ENCODE measurements at places on chromosomes 4 and X.
A peak's percentile ranks its signal among the peaks of the same experiment; 100 is the strongest.

- no peak for DNase-seq
Observed at GRCh38 chr4:24370421-24370820, 213.9 kb downstream of the DHX15 start.

GRCh38 chr4:47577779-47578553, 92.9 kb downstream of the ATP10D start:
- DNase-seq, result no peak

DNA sequence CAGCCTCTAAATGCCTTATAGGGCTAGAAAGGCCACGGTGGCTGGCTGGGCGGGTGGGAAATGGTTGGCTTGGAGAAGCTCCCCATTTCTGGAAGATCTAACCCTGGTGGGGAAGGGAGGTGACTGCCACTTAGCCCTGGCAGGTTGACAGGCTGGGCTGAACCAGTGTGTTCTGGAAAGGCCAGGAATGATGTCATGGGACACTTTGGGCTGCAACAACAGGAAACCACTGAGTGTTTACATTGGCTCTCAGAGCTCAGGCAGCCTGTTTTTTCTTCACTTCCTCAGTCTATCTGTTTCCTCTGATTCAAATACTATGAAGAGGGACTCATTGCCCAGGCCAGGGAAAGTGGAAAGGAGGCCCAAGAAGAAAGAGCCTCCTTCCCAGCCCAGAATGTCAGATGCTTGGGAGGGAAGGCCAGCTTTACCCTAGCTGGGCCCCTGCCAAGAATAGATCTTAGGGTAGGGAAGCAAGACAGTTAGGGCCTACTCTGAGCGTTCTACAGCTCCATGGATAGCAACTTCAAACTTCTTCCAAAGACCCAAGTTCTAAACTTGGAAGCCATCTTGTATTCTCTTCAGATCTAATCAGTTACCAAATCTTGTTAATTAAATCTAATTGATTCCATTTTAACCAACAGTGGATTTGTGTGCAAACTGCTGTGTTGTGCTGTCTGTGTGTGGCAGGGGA, 65.8 kb upstream of the MSN start:
- no peak for DNase-seq

- no peak for DNase-seq
Observed at GRCh38 chrX:9635368-9635767, 130.3 kb downstream of the GPR143 start.

GRCh38 chr4:153566631-153567150, 100.5 kb downstream of the TMEM131L start:
- DNase-seq, result no peak

- no peak for DNase-seq
Observed at GRCh38 chr4:63430105-63430504, 979.1 kb downstream of the TECRL start.

DNA sequence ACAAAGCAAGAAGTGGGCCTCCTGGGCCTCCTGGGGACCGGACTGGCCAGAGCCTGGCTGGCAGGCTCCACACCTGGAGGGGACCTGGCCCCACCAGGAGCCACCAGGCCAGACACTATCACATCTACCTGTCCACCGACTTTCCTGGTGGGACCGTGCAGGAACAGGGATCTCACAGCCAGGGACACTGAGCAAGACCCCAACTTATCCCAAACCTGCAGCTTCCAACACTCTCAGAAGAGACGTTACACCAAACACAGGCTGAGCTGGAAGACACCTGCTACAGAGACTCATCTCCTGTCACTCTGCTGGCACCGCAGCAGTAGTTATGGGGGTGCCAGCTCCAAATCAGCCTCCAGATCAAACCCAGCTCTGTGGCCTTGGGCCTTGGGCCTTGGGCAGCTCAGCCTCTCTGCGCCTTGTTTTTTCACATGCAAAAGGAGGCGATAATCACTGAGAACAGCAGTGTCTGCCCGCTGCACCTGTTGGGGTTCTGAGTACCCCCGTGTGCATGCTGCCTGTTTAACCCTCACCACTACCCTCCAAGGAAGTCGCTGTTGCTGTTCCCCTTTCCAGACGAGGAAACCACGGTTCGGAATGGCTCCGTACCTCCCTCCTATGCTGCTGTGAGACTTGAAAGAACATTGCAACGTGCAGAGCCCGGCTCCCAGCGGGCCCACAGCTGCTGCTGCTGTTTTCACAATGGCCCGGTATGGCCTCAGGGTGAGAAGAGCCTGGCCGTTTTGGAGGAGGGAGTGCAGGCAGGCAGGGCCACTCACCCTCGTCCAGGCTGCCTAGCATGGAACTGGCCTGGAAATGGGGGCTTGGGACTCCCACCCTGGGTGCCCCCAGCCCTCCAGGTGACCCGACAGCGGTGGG, 69.6 kb downstream of the ADRA2C start:
- no peak for DNase-seq

GRCh38 chrX:15883540-15883863, 28.9 kb upstream of the AP1S2 start:
- no peak for DNase-seq

GRCh38 chrX:57643698-57644097, 36.4 kb downstream of the NLRP2B start:
- no peak for DNase-seq

DNA sequence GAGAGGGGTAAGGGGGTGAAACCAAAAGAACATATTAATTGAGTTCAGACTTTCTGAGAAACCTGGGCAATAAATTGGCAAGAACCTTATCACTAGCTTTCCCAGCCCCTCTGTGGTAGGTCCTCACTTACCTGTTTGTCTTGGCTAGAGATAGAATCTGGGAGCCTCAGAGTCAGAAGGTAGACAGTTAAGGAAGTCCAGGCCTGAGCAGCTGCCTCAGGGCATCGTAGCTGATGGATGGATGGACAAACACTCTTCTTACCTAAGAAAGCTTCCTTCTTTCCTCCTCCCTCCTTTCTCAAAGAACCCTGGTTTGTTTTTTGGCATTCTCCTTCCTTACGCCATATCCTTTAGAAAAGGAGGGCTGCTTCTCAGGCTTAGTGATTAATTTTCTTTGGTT, 24.4 kb downstream of the FRAS1 start:
- DNase-seq, result no peak

DNA sequence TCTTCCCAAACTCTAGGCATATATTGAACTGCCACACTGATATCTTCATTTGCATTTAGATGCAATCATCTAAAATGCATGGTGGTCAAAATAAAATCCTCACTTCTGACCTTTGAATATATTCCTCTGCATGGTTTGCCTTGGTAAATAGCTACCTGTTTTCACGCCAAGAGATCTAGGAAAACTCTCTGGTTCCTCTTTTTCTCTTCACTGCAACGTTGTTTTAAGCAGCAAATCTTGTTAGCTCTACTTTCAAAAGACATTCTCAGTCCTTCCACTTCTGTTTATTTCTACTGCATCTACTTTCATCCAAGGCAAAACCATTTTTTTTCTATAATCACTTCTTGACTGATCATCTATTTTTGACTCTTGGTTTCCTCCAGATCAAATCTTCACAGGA, 1001.6 kb upstream of the GRID2 start:
- DNase-seq, result no peak

DNA sequence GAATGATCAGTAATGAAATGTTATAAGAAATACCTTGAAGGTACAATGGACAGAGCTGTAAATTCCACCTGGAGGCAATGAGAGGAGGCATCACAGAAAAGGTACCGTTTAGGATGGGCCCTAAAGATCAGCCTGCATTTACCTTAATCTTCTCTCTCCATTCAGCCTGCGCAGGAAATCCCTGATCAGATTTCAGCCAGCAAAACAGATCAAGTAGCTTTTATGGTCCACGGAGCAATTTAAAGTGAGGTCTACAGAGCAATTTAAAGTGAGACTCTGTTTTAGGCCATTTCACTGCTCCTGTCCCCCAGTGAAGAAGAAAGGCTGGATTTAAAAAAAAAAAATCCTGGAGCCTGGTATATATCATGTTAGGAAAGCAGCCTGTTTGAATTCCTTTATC, 195.1 kb upstream of the VCX start:
- DNase-seq, result no peak

- DNase-seq, result no peak
Observed at GRCh38 chr4:76963131-76963750, 13.7 kb downstream of the SEPTIN11 start.

GRCh38 chr4:87030755-87031441, 96.1 kb downstream of the AFF1 start:
- no peak for DNase-seq

DNA sequence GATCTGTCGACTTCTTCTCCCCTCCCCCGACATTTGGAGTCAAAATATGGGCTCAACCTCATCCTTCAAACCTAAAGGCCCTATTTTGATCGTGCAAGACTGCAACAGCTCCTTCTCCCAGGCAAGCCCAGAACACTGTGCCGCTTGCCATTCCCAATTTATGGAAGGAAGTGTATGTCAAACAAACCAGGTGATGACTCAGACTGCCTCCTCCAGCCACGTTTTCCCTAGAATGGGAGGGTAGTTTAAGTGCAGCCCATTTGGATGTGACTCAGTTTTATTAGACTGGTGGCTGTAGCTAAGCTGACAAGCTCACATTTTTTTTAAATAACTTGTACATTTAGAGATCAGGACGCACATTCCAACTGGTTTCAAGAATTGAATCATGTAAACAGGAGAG, 570.4 kb upstream of the DIPK2B start:
- peak; percentile 79 for DNase-seq

GRCh38 chr4:170128219-170128804, 38.6 kb upstream of the AADAT start:
- no peak for DNase-seq

GRCh38 chrX:53356186-53356585, 66.3 kb downstream of the SMC1A start:
- DNase-seq, result no peak

- no peak for DNase-seq
Observed at GRCh38 chrX:72050011-72050410, 81.7 kb downstream of the RTL5 start.

- DNase-seq, result no peak
Observed at GRCh38 chr4:128830906-128831503, 21.5 kb downstream of the JADE1 start.

- no peak for DNase-seq
Observed at GRCh38 chrX:8688776-8689175, 43.2 kb downstream of the ANOS1 start.

GRCh38 chr4:88613417-88613875, 21.2 kb downstream of the HERC3 start:
- no peak for DNase-seq

DNA sequence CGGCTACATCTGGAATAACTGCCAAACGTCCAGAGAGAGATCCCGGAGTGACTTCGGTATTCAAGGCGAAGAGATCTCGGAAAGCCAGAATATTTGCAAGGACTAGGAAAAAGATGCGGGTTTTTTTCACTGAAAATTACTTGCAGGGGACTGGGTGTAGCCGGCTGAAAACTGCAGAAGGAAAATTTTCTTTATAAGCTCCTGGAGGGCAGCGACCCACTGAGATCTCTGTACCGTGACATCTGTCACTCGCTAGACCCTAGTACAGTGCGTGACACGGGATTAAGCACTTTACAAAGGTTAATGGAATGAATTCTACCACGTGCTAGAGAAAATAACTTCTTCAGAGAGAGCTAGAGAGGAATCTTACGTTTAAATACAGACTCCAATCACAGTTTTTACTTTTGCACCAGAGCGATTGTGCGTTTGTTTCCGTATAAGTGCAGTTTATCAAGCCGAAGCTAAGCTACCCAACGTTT, 1.1 kb upstream of the LCORL start:
- no peak for DNase-seq

- DNase-seq, result no peak
Observed at GRCh38 chrX:12804655-12805054, 13.4 kb downstream of the PRPS2 start.

- DNase-seq, result peak; percentile 74
Observed at GRCh38 chr4:39085891-39086290, 23.9 kb downstream of the KLHL5 start.

- no peak for DNase-seq
Observed at GRCh38 chr4:186771624-186772023, 48.0 kb upstream of the FAT1 start.

GRCh38 chrX:39705290-39705689, 392.5 kb downstream of the BCOR start:
- peak; percentile 33 for DNase-seq

DNA sequence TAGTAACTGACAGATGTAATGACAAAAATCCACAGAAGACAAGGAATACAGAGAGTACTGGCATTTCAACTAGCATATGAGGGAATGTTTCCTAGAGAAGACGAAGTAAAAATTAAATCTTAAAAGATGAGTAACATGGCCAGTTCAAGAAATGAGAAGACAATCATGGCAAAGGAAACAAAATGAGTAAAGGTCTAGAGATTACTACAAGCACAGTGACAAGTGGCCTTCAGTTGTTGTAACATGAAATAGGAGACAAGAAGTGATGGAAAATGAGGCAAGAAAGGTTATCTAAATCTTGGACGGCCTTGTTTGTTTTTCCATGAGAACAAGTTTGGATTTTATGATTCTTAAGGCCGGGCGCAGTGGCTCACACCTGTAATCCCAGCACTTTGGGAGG, 81.0 kb downstream of the PPA2 start:
- no peak for DNase-seq

- DNase-seq, result no peak
Observed at GRCh38 chr4:173025131-173025530, 143.5 kb upstream of the GALNT7 start.

DNA sequence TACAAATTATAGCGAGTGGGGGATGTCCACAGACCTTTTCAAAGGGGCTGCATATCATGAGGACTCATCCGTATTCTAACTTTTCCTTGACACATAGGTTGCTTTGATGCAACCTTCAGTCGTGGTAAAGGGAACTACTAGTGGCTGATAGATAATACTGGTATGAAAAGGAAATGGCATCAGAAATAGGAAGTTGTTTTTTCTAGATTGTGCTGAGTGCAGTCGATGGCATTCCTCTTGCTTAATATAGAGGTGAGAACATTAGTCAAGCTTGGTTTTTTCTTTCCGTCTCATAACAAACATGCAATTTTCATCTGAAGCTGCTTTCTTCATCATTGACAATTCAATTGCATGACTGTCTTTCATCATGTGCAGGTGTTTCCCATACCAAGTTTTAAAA, 16.6 kb downstream of the ENPEP start:
- no peak for DNase-seq

GRCh38 chrX:17397074-17397473, 22.1 kb downstream of the NHS start:
- no peak for DNase-seq

All from HS-27A (cell line).